ENCODE measurements at places on chromosomes 13 and 19.
A peak's percentile ranks its signal among the peaks of the same experiment; 100 is the strongest.

GRCh38 chr19:45440873-45441654, 17.3 kb upstream of the ERCC1 start:
- DNase-seq: no peak

DNA sequence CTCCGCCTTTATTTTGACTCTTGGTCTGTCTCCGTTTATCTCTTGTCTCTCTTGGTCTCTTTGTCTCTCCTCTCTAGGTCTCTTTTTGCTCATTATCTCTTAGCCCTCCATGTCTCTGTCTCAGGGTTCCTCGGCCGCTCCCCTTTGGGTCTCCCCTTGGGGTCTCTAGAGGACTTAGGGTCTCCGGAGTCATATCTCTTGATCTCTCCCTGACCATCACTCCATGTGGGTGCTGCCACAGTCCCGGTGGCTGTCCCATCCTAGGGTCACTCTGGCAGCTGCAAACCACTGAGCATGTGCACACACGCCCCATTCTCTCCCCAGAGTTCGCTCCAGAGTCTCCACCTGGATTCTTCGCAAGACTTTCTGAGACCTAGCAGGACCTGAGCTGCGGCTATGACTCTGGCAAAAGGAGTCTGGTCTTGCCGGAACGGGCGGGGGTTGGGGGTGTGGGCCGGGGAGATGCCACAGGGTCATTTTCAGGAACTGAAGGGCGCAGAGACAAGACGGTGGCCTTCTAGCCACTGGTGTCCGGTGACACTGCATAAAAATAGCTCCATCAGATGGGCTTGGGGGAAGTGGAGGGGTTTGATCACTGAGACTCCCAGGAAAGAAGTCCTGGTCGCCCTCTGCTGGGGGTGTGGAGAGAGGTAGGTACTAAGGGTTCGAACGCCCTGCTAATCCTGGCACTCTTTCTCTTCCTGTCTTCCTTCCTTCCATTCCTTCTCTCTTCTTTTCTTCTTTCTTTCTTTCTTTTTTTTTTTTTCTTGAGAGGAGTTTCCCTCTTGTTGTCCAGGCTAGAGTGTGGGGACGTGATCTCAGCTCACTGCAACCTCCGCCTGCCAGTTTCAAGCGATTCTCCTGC, 1.2 kb upstream of the KCNA7 start:
- DNase-seq: no peak

- no peak for DNase-seq
These were observed 16.8 kb downstream of the ZNF431 start for GRCh38 chr19:21158523-21159135.

DNA sequence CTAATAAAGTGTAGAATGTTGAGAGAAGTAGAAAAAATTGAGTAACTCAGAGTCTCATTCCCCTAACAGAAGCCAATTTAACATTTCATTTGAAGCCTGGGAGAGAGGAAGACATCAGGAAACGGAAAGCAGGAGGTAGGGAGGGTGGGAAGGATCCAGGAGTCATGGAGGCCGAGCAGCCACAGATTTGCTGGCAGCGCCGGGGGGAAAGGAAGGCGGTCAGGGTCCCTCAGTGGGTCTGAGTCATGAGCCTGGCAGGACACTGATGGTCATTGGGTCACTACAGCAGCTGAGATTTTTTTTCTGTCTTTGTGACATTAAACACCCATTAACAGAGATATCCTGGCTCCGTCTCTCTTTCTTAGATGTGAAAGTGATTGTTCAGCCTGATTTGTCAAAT, 248.1 kb downstream of the EFNB2 start:
- no peak for DNase-seq

- DNase-seq: no peak
These were observed 1034.7 kb downstream of the SLITRK1 start for GRCh38 chr13:82847595-82847994.

GRCh38 chr13:31437975-31438374, 238.2 kb downstream of the B3GLCT start:
- no peak for DNase-seq

- DNase-seq: no peak
These were observed 2.3 kb downstream of the HTR2A start for GRCh38 chr13:46894568-46894967.

GRCh38 chr19:44687888-44688287, 11.1 kb upstream of the CEACAM16 start:
- DNase-seq: no peak

- DNase-seq: no peak
These were observed 59.8 kb downstream of the GGACT start for GRCh38 chr13:100528820-100529219.

GRCh38 chr13:24231377-24231776, 70.9 kb downstream of the SPATA13 start:
- DNase-seq: no peak

DNA sequence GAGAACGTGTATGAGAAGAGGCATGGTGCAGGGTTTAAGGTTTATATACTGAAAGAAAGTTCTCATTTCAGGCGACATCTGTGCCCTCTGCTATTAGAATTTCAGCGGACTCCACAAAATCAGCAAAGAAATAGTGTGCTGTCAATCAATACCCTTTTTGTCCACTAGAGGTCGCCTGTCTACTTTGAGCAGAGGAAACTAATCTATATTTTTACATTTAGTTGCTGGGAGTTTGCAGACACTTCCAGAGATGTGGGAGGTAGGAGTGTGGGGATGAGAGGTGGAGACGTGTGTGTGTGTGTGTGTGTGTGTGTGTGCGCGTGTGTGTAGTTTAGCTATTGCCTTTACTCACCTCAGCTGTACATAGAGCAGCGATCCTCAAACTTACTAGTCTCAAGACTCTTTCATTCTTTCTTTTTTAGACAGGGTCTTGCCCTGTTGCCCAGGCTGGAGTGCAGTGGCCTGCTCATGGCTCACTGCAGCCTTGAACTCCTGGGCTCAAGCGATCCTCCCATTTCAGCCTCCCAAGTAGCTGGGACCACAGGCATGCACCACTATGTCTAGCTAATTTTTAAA, 9.7 kb downstream of the INAFM1 start:
- DNase-seq: no peak

GRCh38 chr13:30216111-30216510, 91.2 kb downstream of the KATNAL1 start:
- DNase-seq: no peak

- DNase-seq: no peak
These were observed 12.7 kb upstream of the GAS6 start for GRCh38 chr13:113876346-113877148.

DNA sequence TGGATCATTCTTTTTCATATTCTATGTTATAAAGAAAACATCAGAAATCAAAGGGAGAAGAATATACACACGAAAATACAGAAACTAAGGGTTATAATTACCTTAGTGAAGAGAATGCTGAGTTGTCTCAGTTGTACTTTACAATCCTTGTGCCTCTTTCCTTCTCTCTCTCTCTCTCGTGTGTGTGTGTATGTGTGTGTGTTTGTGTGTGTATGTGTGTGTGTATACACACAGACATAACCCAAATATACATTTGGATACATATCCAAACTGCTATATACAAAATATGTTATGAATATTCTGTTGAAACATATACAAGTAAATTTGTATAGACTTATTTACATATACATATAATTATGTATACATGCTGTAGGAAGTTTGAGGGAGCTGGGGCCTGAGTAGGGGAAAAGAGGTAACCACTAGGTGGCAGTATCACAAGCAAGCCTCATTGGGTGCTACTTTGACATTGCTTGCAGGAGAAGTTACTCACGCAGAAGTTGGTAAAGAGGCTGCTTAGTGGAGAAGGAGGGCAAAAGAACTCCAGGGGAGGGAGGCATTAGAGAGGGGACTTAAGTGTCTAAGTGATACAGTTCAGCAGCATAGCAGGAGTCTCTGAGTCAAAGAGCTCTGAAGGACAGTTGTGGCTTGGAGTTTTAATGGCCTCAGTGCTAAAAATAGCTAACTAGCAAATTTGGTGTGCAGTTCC, 465.1 kb upstream of the PCDH20 start:
- DNase-seq: no peak

DNA sequence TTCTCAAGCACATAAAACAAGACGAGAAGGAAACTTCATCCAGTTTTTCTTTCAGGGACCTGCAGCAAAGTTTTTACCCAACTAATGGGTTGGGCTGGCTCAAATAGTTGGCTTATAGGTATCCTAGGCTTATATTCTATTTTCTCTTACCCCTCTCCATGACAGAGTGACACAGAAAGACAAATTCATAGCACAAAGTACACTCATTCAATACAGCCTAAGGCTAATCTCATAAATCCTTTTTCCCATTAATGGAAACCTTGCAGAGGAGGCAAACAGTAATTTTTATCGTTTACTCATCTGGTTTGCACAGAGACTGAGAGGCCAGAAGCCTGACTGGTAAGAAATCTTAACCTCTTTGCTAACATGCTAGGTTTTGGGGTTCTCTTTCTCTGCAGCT, 1589.9 kb downstream of the SLITRK1 start:
- DNase-seq: no peak

- no peak for DNase-seq
These were observed 221.7 kb upstream of the SPRY2 start for GRCh38 chr13:80562433-80563156.

DNA sequence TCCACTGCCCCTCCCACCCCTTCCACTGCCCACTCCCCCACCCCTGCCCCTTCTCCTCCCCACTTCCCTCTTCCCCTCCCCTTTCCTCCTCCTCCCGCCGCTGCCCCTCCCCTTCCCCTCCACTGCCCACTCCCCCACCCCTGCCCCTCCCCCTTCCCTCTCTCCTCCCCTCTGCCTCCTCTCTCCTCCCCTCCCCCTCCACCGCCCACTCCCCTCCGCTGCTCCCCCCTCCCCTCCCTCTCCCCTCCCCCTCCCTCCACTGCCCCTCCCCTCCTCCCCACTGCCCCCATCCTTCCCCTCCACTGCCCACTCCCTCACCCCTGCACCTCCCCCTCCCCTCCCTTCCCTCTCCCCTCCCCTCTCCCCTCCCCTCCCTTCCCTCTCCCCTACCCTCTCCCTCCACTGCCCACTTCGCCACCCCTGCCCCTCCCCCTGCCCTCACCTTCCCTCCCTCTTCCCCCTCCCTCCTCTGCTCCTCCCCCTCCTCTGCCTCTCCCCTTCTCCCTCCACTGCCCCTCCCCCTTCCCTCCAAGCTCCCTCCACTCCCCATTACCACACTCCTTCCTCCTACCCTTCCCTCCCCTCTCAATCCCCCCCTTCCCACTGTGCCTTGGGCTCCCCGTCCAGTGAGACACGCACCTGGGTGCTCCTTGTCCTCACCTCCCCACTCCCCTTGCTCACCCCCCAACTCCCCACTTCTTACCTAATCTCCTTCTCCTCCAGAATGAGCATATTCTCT, 21.9 kb downstream of the ATP8B3 start:
- DNase-seq: no peak

GRCh38 chr13:99385940-99386339, 78.7 kb upstream of the GPR183 start:
- DNase-seq: no peak

GRCh38 chr13:46179491-46179908, 2.5 kb downstream of the LCP1 start:
- peak; percentile 58 for DNase-seq

- no peak for DNase-seq
These were observed at the start of gene GIPR for GRCh38 chr19:45667620-45668341. GIPR (plus strand) TSS chr19:45668221; CDS start chr19:45669521, 1,300 bp downstream.

- DNase-seq: no peak
These were observed 82.7 kb downstream of the FOXO1 start for GRCh38 chr13:40583738-40584137.

DNA sequence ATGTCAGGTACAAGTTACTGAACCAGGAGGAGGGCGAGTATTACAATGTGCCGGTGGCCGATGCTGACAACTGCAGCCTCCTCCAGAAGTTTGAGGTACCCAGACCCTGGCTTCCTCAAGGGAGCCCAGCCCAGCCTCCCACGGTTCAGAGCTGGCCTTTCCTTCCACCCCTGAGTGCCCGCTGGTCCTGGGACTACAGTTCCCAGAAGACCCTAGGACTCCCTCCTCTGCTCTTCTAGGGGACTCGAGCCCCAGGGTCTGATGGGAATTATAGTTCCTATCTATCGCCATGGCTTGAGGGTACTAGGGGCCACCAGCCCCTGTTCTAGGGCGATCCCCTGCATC, 11.0 kb downstream of the PRKCG start:
- DNase-seq: no peak

GRCh38 chr13:43303033-43303729, 279.8 kb downstream of the DNAJC15 start:
- no peak for DNase-seq

DNA sequence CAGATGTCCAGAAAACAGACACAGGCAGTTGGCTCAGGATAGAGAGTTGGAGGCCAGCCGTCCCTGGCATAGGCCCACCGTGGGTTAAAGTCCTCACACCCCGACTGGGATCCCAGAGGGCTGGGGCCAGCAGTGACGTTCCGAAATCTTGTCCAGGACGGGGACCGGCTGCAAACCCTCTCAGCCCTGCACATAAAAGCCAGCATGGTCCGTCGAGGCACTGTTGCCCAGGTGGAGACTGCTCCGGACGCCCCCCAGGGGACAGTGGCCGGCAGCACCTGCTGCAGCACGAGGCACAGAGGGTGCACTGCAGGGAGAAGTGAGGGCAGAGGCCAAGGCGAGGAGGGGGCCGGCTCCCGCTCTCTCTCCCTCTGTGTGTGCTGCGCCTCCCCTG, 4.3 kb upstream of the IFNL2 start:
- DNase-seq: no peak

DNA sequence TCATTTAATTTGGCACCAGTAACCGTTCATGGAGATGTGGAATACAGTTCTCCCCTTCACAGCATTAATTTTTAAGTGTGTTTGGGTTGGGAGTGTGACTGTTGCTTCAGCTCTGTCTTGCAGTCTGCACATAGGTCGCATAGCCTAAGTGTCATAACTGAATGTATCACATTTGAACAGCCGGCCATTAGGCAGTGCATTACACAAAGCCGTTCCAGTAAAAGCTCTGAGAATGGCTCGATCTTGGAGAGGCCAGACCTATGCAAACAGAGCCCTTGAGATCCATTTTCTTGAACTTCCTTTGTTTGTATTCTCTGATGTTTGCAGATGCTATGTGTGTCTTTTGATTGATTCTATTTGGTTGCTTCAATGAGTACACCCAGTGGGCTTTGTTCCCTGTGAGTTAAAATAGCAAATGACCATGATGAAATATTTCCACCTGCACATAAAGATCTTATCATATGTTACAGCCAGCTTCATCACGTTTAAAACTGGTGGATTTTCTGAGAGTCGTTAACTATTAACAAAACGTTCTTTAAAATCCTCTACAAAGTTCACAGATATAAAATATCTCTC, 1104.9 kb upstream of the SLC10A2 start:
- DNase-seq: no peak

GRCh38 chr13:39784347-39784746, 128.9 kb downstream of the COG6 start:
- DNase-seq: no peak

GRCh38 chr13:109764470-109765291, 21.7 kb downstream of the IRS2 start:
- DNase-seq: no peak

- DNase-seq: no peak
These were observed 10.7 kb downstream of the AP2S1 start for GRCh38 chr19:46839752-46840497.
